G401 (cell line): ENCODE measurements at places on chromosomes 3 and 15.

DNA sequence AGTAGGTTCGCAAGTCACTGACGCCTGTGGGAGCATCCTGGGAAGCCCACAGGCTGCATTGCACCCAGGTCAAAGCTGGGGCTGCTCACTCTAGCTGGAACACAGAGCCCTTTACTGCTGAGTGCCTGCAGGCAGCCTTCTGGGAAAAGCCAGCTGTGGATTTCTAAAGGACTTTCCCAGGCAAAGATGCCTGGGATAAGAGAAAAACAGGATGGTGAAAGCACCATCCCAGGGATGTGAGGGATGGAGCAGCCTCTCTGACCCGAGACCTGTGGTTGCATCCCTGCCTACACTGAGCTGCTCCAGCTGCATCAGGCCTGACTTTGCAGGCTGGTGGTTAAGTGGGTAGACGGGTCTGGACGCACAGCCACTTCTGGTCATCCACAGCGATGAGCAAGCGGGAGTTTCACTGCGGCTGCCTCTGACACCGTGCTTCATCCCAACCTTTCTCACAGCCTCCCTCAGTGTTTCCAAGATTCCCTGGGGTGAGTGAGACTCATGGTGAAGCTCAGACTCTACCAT lies 52.5 kb upstream of the AMOTL2 start:
- DNase-seq, result no peak

- DNase-seq, result peak; percentile 19
Measured at GRCh38 chr15:63288342-63288741, 10.9 kb downstream of the APH1B start.

- DNase-seq, result peak; percentile 31
Measured at GRCh38 chr3:126259411-126260391, 79.3 kb upstream of the ALDH1L1 start.

DNA sequence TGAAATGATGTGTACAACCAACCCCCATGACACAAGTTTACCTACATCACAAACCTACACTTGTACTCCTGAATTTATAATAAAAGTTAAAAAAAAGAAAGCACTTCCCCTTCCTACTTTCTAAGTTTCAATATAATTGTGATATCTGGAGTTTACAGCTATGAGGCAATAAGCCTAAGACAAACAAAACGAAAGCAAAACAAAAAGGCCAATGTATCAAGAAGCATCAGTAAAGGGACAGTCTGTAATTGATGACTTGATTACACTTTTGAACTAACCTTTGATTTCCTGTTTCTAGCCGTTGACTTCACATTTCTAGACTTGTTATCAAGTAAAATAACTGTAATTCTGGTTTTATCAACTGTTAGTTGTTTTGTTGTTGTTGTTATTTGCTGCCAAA lies 187.5 kb upstream of the CNTN3 start:
- DNase-seq, result no peak

GRCh38 chr3:37981348-37981664 lies 9.3 kb upstream of the VILL start:
- no peak for DNase-seq

DNA sequence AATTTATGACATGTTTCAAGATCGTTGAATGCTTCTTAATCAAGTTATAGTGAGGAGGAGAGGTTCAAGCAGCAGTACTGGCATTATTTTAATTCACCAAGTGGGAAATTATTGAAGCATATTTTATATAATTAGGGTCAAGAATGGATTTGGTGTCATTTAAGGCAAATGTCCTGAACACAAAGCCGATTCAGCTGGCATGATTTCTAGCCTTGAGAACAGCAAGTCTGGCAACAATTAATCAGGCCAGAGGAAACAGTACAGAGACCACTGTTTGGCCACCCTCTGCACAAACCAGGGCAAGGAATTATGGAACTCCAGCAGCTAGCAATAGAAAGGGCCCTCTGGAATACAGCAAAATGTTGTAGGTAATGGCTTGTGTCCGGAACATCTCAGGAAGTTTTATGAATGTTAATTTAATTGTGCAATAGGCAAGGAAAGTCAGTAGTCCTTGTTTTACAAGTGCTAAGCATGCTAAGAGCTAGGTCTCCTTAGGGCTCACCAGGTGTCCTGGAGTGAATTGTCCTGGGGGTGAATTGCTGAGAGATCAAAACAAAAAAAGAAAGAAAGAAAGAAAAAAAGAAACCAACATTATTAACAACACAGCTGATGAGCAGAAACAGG lies 38.7 kb upstream of the SNRK start:
- peak; percentile 65 for DNase-seq

- no peak for DNase-seq
Measured at GRCh38 chr15:74445816-74446763, 12.3 kb upstream of the SEMA7A start.

GRCh38 chr3:16583551-16583950 lies 21.7 kb downstream of the DAZL start:
- DNase-seq, result no peak

GRCh38 chr3:56940321-56940720 lies 120.1 kb upstream of the SPATA12 start:
- peak; percentile 92 for DNase-seq

- no peak for DNase-seq
Measured at GRCh38 chr3:127411083-127411727, 123.4 kb upstream of the PRR20G start.

DNA sequence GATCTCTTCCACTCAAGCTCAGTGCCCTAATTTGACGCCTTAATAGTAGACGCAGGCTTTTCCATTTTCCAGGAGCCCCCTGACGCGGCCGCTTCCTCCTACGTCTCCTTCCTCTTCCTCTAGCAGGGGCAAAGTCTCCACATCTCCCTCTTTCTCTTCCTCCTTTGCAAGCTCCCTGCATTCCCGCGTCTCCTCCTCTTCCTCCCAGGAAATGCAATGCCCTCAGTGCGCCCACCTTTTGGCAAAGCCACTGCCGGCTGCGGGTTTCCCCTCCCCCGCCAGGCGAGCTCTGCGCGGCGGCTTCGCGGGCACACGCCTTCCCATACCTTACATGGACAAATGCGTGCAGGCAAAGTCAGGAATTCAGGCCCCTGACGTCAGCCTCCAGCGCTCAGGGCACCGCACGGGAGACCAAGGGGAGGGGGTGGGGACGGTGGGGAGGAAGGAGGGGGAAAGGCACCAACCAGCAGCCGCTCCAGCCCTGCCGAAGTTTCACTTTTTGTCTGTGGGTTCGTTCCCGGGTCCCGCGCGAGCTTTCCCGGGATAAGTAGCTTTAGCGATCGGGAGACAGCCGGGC lies 432 bp upstream of the LPP start:
- peak; percentile 86 for DNase-seq

- no peak for DNase-seq
Measured at GRCh38 chr3:171804618-171805389, 5.5 kb downstream of the PLD1 start.

DNA sequence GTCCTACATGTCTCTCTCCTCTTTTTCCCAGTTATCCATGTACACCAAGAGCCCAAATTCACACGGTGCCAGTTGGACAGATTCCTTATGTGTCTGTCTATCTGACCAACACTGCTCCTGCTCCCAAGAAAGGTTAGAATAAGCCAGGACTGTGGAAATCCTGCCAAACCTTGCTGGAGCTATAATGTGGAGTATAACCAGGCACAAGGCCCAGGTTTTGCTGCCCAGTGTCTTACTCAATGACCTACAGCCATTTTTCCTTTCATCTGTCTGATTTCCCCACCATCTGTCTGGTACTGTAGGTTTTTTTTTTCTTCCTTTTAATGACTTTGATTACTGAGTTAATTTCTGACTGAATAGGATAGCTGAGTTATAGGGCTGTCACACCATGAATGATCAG lies 26.5 kb upstream of the MINDY4B start:
- DNase-seq, result no peak

DNA sequence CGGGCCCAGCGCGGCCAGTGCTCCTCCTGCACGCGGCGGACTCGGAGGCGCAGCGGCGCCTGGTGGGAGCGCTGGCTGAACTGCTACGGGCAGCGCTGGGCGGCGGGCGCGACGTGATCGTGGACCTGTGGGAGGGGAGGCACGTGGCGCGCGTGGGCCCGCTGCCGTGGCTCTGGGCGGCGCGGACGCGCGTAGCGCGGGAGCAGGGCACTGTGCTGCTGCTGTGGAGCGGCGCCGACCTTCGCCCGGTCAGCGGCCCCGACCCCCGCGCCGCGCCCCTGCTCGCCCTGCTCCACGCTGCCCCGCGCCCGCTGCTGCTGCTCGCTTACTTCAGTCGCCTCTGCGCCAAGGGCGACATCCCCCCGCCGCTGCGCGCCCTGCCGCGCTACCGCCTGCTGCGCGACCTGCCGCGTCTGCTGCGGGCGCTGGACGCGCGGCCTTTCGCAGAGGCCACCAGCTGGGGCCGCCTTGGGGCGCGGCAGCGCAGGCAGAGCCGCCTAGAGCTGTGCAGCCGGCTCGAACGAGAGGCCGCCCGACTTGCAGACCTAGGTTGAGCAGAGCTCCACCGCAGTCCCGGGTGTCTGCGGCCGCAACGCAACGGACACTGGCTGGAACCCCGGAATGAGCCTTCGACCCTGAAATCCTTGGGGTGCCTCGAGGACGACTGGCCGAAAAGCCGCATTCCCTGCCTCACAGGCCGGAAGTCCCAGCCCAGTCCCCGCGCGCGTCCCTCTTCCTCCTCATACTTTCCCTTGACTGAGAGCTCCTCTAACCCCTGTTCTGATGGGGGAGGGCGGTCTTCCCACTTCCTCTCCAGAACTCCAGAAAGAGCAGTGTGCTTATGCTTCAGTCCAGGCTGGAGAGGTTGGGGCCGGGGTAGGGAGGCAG lies 1.4 kb upstream of the IL17RC start:
- DNase-seq, result peak; percentile 63

DNA sequence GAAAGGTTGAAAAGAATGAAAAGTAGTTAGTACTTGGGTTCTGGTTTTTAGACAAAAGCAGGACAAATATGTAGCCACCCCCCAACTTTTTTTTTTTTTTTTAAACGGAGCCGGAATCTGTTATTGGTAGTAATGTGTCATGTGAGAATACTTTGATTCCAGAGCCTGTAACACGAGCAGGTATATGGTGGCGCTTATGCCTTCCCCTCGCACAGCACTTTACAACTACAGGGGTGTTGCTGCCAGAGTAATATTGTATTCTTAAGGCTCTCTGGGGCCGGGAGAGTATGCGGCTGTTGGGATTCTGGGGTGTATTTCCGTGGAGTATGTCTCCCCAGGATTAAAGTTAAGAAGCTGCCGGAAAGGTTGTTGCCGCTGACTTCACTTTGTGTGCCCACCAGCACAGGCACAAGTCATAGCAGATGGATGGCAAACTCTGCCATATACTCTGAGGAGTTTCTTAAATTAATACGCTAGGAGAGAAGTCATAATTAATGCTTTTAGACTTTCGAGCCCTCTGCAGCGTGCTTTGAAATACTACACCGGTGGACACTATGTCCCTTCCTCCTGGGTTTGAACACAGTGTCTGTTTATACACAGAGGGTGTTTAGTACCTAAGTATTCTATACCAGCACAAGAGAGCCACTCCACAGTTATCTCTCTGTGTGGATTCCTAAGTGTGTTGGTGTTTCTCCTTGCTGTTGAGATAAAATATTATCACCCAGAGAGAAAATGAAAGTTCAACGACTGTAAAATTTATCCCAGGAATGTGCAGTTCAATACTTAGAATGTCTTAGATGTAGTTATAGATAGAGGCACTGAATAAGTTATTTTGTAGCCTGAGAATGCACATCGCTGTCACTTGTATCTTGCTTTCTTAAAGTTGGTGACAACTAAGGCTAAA lies 1.4 kb downstream of the MBNL1 start:
- DNase-seq, result peak; percentile 80

- DNase-seq, result no peak
Measured at GRCh38 chr15:95323796-95324195, 1006.7 kb upstream of the NR2F2 start.

GRCh38 chr3:30707825-30708224 lies 101.4 kb downstream of the TGFBR2 start:
- DNase-seq, result no peak

DNA sequence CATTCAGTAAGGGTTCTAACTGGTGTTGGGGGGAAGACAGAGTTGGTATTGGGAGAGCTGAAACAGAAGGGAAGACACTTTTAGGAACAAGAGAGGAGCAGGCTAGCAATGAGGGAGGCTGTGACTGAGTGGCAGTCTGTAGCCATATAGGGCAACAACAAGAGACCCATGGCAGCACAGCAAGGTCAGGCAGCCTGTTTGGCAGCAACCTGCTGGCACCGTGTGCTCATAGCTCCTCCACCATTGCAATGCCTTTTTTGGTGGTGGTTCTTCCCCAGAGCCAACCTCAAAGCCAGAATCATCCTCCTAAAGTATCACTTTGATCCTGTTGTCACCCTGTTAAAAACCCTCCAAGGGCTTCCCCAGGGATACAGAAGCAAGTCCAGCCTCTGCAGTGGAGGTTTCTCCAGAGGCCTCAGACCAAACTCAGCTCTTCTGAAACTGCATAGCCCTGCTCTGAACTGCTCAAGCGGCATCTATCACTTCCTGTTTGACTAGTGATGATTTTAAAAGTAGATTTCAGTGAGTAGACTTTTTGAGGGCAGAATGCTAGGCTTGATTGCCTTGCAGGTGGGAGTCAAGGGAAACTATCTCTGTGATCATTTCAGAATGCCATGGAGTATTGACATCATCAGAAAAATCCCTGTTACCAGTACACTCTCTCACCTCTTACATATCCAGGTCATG lies 176.9 kb downstream of the STAC start:
- DNase-seq, result no peak

DNA sequence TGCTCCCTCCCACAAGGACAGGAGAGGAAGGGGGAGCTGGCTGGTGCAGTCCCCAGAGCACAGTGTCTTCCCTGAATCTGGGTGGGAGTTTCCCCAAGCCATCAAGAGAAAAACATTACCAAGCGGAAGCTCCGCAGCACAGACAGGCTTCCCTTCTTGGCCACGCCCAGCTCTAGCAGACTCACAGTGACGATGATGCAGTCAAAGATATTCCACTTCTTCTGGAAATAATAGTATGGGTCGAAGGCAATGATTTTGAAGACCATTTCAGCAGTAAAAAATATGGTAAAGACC lies 76.7 kb downstream of the SCN10A start:
- DNase-seq, result no peak

DNA sequence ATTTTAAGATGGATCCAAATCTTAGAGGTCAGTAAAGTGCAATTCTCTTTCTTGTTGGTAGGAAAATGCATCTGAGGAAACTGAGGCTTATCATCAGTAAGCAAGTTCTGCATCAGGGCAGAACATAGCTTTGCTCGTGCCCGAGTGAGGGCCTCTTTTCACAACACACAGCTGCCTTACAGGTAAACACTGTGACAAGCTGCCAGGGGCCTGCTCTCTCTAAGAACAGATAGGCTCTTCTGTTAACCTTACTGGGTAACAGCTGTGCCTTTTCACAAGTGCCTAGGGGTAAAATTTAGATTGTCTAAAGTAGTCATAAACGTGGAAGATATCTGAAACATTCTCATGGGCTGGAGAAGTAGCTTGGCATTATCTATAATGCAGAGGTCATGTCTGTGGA lies 118.1 kb downstream of the C3orf38 start:
- DNase-seq, result no peak

- peak; percentile 50 for DNase-seq
Measured at GRCh38 chr15:46231786-46232185, 597.0 kb downstream of the SQOR start.
